Immature natural killer cell (primary cell): ENCODE measurements at places on chromosomes 2 and 18. TPM values are rescaled to one million over a fixed set of nuclear protein-coding genes. Genes with fewer than 3 reads are reported as not detected.

Gene EML6
- polyA plus RNA-seq, result not detected

Gene PRSS56
- not detected for polyA plus RNA-seq

Gene MYO5B
- polyA plus RNA-seq, result 0.04 TPM

Gene PJVK
- not detected for polyA plus RNA-seq

Gene ALLC
- polyA plus RNA-seq, result not detected

DNA sequence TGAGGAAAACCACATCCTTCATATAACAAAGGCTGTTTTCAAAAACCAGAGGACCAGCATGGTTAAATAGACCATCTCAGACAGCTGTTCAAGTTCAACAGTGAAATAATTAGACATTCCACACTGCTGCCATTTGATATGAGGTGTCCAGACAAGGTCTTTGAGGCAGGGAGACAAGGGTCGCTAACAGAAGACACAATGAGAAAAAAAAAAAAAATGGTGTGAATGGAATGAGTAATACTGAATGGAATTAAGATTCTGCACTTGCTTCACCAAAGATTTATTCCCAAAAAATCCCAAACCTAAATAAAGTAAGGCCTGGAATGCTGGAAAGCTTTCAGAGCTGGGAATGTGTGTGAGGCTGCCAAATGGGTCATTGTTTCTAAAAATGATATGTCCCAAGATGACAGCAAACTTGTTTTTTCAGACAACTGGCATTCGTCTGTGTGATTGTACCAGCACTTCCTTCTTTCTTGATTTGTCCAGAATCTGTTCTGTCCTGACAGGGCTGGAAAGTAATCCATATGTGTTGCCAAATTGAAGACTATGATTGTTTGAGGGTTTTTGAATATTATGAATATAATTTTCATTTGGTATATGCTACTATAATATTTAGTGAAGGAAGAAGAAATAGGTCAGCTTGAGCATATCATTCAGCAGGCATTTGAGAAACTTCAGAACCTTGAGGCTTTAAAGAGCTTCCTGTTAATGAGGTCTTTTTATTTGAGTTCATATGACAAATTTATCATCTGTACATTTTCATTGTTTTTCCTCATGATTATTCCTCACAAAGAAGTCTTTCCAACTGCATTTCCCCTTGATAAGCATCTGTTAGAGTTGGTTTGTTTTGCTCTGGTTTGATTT is 85.2 kb upstream of the ITGA4 start:
- H3K27me3 ChIP-seq, result peaks cover 2% of the 10 kb centered on the region
- H3K36me3 ChIP-seq, result peaks cover 8% of the 10 kb centered on the region
- H3K27ac ChIP-seq, result peak overlapping the region; percentile 9

DNA sequence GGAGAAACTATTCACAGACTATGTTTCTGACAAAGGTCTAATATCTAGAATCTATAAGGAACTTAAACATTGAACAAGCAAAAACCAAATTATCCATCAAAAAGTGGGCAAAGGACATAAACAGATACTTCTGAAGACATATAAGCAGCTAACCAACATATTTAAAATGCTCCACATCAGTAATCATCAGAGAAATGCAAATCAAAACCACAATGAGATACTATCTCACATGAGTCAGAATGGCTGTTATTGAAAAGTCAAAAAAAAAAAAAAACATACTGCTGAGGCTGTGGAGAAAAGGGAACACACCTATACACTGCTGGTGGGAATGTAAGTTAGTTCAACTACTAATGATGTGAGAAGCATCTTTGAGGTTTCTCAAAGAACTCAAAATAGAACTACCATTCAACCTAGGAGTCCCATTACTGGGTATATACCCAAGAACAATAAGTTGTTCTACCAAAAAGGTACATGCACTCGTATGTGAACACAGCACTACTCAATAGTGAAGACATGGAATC is 220.4 kb upstream of the TFPI start:
- H3K4me3 ChIP-seq, result no peak overlapping the region
- H3K4me1 ChIP-seq, result no peaks in the 10 kb centered on the region
- H3K36me3 ChIP-seq, result no peaks in the 10 kb centered on the region
- H3K27me3 ChIP-seq, result peaks cover 1% of the 10 kb centered on the region

DNA sequence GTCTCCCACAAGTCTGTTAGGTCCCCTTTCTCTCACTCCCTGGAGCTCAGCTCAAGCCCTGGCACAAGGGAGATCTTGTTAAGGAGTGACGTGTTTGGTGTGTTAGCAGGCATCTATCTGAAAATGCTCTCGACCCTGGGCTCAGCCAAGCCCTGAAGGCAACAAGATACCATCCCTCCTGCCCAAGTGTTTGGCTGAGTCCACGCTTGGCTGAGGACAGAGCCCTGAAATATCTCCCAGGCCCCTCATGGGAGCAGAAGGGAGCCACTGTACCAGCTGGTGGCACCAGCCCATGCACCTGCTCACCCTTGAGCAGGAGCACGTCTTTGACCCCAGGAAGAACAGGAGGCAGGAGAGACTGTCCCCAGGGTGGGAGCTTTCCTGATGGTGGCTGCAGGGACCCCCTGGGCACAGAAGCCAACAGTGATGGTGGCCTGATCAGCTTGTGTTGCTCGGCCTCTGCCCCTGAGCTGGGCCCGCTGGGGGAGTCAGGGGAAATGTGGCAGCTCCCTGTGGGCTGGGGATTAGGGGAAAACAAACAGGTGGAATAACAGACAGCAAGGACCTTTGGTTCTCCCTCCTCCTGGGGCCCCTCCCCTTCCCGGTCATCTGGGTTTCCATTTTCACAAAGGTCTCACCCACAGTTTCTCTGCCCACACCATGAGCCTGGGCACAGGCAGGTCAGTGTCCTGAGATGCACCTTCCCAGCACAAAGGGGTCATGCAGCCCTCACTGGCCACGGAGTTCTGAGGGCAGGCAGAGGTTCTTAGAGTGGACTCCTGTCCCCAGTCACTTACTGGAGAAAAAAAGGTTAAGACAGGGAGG is 91.6 kb downstream of the RHOB start:
- no peak overlapping the region for H3K27ac ChIP-seq
- no peak overlapping the region for H3K4me3 ChIP-seq
- peaks cover 7% of the 10 kb centered on the region for H3K4me1 ChIP-seq
- DNase-seq, result no peak

GRCh38 chr2:102045697-102046096 is 53.9 kb downstream of the IL1R2 start:
- no peak overlapping the region for H3K27ac ChIP-seq
- DNase-seq, result no peak
- peaks cover 17% of the 10 kb centered on the region for H3K4me1 ChIP-seq
- H3K27me3 ChIP-seq, result peaks cover 13% of the 10 kb centered on the region
- H3K4me3 ChIP-seq, result no peak overlapping the region
- no peaks in the 10 kb centered on the region for H3K36me3 ChIP-seq

- no peak overlapping the region for H3K4me3 ChIP-seq
- H3K4me1 ChIP-seq, result no peaks in the 10 kb centered on the region
- H3K27ac ChIP-seq, result no peak overlapping the region
- H3K36me3 ChIP-seq, result no peaks in the 10 kb centered on the region
Observed at GRCh38 chr18:36262971-36263370, 34.5 kb upstream of the FHOD3 start.

DNA sequence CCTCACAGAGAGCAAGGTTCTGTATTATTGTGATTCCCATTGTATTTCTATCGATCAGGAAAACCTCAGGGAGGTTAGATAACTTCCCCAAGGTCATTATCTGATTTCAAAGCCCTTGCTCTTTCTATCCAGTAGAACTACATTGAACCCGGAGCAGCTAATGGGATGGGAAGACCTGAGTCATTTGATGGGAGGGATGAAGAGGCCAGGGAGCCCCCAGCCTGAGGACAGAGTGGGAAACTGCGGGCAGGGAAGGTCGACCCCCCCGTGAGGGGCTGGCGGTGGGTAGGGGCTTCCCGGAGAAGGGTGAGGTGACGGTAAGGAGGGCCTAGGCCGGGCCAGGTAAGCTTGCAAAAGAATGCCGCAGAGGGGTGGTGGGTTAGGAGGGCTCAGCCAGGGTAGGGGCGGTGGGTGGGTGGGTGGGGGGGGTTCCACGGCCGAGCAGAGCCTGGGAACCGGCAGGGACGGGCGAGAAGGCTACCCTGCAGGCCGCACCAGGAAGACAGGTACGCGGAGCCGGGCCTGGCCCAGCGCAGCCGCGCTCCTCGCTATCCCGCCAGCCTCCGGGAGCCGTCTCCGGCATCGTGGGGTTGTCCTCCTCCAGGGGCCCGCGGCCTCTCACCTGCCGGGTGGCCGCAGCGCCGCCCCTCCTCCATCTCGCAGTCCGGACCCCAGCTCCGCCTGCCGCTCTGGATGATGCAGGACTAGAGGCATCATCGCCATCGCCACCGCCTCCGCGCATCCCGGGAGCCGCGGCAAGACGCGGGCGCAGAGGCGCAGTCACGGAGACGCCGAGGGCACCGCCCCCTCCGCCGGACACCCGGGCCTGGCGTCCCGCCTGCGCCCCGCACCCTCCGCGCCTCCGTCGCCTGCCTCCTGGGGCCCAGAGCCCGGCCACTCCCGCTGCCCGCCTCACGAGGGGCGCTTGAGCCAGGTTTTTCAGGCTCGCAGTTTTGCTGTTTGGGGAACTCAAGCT is at the start of gene GPR75:
Gene GPR75 (minus strand): TSS at position 762 of the 976 bp plus-strand sequence. CDS start 5,211 bp downstream, outside the sequence.
- H3K4me1 ChIP-seq, result peaks cover 11% of the 10 kb centered on the region
- H3K36me3 ChIP-seq, result no peaks in the 10 kb centered on the region
- no peaks in the 10 kb centered on the region for H3K27me3 ChIP-seq
- DNase-seq, result no peak
- H3K4me3 ChIP-seq, result no peak within 1 kb of the TSS
- H3K27ac ChIP-seq, result peak within 1 kb of the TSS; percentile 6

GRCh38 chr2:60839126-60839813 is 42.1 kb upstream of the REL start:
- H3K27me3 ChIP-seq, result peaks cover 7% of the 10 kb centered on the region
- no peak for DNase-seq
- H3K4me3 ChIP-seq, result no peak overlapping the region
- H3K36me3 ChIP-seq, result no peaks in the 10 kb centered on the region
- no peak overlapping the region for H3K27ac ChIP-seq
- H3K4me1 ChIP-seq, result peaks cover 9% of the 10 kb centered on the region

DNA sequence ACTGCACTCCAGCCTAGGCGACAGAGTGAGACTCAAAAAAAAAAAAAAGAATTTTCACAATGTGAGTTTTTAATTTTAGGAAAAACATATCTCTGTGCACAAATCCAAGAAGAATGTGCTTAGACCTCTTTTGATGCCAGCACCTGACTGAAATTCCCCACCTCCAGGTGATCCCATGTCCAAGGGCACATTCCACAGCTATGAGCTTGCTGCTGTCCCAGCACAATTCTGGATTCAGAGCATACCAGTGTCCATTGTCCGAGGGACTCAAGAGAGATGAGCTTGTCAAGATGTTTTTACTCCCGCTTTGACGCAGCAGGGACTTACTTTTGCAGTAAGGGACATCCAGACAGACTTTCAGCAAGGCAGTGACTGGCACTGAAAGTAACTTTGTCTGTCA is 489.1 kb upstream of the ACVR2A start:
- DNase-seq, result no peak
- H3K4me1 ChIP-seq, result peaks cover 16% of the 10 kb centered on the region
- peak overlapping the region; percentile 50 for H3K27ac ChIP-seq
- H3K27me3 ChIP-seq, result no peaks in the 10 kb centered on the region

- H3K27ac ChIP-seq, result no peak overlapping the region
- H3K4me3 ChIP-seq, result no peak overlapping the region
- H3K27me3 ChIP-seq, result peaks cover 1% of the 10 kb centered on the region
- no peaks in the 10 kb centered on the region for H3K36me3 ChIP-seq
- DNase-seq, result no peak
Observed at GRCh38 chr2:122515731-122516290, 760.4 kb downstream of the TSN start.

DNA sequence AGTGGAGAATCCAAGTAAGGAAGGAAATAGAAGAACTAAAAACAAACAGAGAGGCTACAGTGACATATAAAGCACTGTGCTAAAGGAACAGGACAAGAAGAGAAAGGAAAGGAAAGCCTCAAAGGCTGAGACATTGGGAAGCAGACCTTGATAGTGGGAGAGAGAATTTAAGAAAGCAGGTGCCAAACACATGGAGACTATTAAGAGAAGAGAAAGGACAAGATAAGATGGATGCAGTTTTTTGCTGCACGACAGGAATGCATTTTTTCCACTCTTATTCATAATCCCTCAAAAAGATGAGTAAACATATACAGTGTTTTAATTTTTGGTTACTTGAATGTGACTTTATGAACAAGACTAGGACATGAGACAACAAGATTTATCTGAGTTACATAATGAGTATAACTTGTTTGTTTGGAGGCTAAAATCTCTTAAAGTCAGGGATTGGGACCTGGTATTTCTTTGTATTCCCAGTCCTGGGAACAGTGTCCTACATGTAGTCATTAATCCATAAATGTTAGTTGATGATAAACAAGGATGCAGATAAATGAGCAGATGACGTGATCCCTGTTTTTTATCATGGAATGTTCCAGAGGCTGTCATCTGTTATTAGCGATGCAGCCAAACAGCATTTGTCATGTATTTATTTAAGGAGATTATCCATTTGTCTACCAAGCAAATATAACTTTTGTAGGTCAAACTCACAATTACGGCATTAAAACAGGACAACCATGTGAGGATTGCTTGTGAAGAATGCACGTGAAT is 141.7 kb downstream of the DNER start:
- H3K4me3 ChIP-seq, result no peak overlapping the region
- H3K27ac ChIP-seq, result no peak overlapping the region
- no peaks in the 10 kb centered on the region for H3K36me3 ChIP-seq
- peaks cover 6% of the 10 kb centered on the region for H3K27me3 ChIP-seq
- DNase-seq, result no peak
- H3K4me1 ChIP-seq, result no peaks in the 10 kb centered on the region

DNA sequence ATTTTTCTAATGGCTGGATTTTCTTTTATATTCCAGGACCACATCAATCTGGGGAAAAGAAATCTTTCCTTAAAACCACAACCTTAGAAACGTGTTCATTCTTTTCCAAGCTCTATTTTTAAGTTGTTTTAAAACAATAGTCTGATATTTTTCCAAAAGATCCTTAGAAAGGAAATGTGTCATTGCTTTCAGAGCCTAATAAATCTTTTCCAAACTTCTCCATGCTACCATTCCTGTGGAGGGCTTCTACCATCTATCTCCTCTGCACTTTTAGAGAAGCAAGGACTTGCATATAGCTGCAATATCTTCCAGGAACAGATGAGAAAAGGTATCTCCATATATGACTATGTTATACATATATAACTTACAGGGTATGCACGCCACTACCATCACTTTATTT is 21.2 kb downstream of the WDFY1 start:
- no peaks in the 10 kb centered on the region for H3K36me3 ChIP-seq
- H3K27ac ChIP-seq, result no peak overlapping the region
- H3K4me3 ChIP-seq, result no peak overlapping the region

DNA sequence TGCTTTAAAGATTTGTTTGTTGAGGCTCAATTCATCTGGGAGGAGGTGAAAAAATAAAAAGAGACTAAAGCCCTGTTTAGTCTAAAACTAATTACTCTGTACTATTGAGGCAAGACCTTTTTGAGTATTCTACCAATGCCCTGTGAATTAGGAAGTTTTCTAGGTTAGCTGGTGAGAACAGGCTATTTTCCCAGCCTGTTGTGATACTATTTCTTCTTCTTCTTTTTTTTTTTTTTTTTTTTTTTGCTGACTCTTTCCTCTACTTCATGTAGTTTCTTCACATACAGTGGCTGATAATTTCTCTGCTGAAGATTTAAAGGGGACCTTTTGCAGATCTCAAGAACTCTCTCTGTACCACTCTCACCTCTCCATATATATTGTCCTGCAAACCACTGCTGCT is 8.8 kb upstream of the TMEM87B start:
- H3K36me3 ChIP-seq, result peaks cover 3% of the 10 kb centered on the region
- no peaks in the 10 kb centered on the region for H3K4me1 ChIP-seq
- no peak overlapping the region for H3K27ac ChIP-seq
- DNase-seq, result no peak
